Activated CD4-positive, alpha-beta T cell treated with anti-CD3 and anti-CD28 coated beads, Interleukin-2, amount 50 U/mL, for 24 hours (primary cell): ENCODE measurements at places on chromosomes 3 and 15.

DNA sequence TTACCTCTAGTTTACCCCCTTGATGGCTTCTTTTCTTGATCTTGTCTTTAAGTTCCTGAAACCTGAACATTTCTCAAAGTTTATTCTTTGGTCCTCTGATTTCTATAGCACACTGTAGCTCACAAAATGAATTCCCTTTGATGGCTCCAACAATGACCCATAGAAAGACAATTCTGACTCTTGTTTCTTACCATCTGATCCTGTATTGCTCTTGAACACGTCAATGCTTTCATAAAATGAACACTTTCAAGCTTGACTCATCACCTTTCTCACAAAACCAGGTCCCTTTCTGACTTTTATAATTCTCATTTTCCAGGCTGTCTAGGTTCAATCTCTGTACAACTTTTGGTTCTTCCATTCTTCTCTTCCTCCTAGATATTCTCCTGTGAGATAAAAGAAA is 5.7 kb upstream of the GAP43 start:
- DNase-seq, result no peak

DNA sequence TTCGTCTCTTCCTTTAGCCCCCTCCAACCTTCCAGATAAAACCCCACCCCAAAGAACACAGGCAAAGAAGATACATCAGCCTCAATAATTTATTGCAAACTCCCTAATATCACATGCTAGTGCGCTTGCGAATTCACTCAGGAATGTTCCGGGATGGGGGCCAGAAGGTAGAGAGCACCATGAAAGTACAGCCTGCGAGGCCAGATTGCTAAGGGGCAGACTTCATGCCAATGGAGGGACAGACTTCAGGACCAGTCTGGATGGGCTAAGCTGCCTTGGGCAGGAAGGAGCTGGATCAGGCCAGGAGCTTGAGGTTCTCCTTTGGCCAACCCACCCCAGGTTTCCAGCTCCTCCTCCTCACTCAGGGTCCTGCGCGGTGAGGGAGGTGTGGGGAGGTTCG is 13.4 kb downstream of the CIDEC start:
- no peak for DNase-seq

GRCh38 chr15:95549168-95549738 is 781.2 kb upstream of the NR2F2 start:
- DNase-seq, result no peak

- no peak for DNase-seq
These were observed 127.4 kb downstream of the UBE2E2 start for GRCh38 chr3:23330568-23330967.

DNA sequence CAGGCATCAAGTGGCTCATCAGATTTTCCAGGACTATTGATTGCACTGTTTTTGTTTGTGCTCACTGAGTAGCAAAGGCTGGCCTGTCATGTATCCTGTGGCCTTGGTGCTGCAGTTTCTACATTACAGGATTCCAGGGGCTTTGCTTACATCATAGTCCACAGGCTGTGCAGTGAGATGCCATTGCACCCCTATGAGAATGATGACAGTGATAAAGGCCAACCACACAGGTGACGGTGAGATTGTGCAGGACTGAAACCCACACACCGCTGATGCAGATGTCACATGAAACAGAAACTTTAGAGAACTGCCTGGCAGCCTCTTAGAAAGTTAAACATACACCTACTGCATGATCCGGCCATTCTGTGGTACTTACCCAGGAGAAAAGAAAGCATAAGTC is 195.0 kb upstream of the UBE3A start:
- no peak for DNase-seq

GRCh38 chr15:28986108-28986507 is 100.3 kb downstream of the APBA2 start:
- DNase-seq, result no peak

DNA sequence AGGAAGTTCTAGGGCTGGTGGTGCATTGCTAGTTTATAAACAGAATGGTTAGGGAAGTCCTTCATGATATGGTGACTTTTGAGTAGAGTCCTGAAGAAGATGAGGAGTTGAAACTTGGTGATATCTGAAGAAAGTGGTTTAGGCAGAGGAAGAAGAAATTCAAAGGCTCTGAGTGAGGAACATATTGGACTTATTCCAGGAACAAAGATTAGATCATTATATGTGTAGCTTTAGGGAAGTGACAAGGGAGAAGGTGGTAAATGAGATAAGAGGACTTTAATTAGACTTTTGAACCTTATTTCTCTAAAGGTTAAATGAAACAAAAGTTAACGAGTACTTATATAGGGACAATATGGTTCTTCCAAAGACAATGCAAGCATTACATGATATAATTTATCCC is 286.7 kb downstream of the DOCK3 start:
- DNase-seq, result no peak

GRCh38 chr3:58157700-58158099 is 53.1 kb downstream of the DNASE1L3 start:
- no peak for DNase-seq

DNA sequence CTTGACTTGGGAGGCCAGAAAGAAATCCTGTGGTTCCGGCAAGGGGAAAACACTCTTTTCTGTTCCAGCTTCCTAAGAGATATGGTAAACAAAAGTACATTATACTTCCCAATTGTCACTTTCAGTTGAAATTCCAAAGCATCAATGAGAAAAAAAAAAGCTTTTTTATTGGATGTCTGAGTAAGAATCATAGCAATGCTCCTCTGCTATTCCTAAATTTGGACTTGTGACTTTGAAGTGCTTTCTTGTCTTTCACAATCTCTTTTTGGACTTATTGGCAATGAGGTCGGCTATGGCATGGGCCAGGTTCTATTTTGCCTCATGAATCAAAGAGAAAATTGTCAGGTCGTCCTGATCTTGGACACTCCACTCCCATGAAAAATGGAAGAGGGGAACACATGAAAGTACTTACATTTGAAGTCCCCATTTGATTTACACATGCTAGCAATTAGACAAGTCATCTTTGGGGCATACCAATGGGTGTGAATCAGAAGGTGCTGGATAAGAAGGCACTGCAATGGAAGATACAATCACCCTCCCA is 170.5 kb downstream of the GREM1 start:
- no peak for DNase-seq

DNA sequence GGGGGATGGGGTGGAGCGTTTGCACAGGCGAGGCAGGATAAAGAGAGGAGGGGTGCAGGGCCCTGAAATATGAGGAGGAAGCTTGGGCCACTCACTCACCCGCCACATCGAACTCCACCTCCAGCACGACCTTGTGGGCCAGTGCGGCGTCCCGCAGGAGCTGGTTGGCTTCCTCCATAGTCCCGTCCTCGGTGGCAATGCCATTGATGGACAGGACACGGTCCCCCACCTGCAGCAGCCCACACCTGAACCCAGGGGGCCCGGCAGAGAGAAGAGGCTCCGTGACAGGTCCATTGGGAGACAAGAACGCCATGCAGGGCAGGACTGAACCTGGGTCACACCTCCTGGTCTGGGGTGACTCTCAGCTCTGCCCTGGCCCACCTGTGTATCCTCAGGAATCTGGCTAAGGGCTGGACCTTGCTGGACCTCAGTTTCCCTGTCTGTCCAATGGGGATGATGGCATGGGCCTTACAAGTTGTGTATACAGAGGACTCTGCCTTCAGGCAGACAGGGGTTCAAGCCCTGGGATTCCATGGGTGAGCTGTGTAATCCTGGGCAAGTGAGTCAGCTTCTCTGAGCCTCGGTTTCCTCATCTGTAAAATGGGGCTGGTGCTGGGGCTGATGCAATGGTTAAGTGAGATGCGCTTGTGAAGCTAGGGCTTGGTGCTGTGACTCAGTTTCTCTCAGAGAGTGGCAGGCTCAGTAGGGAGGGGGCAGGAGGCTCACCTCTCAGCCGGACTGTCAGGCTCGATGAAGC is 26.4 kb downstream of the GRIP2 start:
- DNase-seq, result no peak
